ENCODE measurements at places on chromosomes 16 and 17.

GRCh38 chr16:1926271-1926670 lies 8.1 kb upstream of the HS3ST6 start:
- no peak for DNase-seq

DNA sequence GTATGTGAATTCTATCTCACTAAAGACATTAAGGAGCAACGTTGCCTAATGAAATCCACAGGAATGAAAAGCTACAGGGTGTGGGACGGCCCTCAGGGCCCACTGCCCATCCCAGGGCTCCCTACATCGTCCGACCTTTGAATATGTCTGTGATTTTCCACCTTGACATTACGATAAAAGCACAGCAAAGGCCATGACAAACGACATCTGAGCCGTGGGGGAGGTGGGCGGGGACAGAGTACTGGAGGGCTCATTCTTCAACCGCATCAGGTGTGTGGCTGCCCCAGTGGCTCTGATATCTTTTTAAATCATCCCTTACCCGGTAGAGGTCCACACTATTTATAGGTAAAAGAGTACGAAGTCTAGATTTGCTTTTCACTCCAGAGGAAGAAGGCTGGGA lies 35.1 kb downstream of the LMF1 start:
- DNase-seq, result no peak

DNA sequence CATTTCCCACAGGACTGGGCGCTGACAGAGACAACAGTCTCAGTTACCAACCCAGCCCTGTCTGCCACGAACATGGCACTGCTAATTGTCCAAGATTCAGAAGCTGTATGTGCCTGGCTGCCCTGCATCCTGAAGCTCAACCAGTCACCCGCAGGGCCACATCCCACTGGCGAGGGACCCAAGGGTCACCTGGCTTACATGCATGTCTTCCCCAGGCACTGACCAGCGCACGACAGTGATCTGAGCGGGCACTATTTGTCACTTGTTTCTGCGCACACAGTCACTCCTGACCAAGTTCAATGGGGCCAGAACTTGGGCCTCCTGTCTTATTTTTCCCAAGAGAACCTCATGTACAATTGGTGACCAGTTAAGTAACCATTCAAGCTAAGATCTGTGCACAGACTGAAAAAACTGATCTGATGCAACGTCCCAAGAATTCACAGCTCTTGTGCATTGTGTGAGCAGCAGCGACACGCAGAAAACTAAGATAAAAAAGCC lies 13.1 kb downstream of the USP7 start:
- no peak for DNase-seq

DNA sequence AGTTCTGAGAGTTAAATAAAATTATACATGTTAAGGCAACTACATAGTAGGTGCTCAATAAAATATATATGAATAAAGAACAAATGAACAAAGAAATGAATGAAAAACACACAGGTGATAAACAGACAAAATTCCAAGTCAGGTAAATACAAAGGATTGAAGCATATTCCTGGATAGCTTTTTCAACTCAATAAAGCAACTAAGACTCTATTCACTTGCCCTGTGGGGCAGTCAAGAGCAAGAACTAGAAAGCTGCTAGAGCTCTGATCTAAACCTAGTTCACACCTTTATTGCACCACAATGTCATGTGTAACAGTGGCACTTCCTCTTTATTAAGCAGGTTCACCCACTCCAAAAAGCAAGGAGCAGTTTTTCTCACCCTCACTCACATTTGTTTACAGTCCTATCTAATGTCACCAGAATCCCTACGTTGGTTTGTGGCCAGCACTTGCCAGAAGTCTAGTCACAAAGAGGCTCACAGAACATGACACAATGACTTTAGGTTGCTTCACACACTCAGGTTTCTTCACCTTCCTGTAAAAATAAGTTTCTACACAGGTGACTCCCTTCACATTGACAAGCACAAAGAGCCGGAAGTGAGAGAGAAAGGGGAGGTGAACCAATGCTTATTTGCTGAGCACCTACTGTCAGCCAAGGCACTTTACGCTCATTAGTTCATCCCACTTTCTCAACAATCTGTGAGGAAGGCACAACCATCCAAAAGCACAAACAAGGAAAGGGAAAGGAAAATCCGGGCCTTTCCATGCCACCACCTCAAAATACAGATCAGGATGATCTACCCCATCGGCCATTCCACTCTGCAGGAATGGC lies 70.8 kb downstream of the XPO6 start:
- DNase-seq, result peak; percentile 52

GRCh38 chr16:17062676-17063075 lies 408.1 kb downstream of the XYLT1 start:
- DNase-seq, result no peak

DNA sequence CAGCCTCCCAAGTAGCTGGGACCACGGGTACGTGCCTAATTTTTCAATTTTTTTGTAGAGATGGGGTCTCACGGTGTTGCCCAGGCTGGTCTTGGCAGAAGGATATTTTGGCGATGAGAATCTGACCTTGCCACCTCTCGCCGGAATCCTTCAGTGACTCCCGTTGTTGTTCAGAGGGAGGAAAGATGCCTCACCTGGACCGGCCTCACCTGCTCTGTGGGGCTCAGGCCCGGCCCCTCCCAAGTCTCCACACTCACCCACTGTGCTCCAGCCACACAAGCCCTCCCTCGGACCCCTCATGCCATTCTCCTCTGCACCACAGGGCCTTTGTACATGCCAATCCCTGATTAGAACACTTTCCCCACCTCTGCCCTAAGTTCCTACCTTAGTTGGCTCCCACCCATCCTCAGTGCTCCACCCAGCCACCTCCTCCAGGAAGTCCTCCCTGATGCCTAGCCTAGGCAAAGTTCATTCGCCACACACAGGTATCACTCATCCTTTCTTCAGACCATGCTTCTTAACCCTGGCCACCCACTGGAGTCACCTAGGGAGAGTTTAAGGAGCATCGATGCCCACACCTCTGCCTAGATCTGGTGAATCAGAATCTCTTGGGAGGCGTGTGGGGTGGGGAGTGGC lies 136.1 kb downstream of the GSG1L start:
- no peak for DNase-seq

- no peak for DNase-seq
These were observed 367.6 kb downstream of the CDH11 start for GRCh38 chr16:64754279-64754678.
